Putamen (tissue), 1 donor: ENCODE measurements at places on chromosomes 5 and 9.
A peak's percentile ranks its signal among the peaks of the same experiment; 100 is the strongest.

DNA sequence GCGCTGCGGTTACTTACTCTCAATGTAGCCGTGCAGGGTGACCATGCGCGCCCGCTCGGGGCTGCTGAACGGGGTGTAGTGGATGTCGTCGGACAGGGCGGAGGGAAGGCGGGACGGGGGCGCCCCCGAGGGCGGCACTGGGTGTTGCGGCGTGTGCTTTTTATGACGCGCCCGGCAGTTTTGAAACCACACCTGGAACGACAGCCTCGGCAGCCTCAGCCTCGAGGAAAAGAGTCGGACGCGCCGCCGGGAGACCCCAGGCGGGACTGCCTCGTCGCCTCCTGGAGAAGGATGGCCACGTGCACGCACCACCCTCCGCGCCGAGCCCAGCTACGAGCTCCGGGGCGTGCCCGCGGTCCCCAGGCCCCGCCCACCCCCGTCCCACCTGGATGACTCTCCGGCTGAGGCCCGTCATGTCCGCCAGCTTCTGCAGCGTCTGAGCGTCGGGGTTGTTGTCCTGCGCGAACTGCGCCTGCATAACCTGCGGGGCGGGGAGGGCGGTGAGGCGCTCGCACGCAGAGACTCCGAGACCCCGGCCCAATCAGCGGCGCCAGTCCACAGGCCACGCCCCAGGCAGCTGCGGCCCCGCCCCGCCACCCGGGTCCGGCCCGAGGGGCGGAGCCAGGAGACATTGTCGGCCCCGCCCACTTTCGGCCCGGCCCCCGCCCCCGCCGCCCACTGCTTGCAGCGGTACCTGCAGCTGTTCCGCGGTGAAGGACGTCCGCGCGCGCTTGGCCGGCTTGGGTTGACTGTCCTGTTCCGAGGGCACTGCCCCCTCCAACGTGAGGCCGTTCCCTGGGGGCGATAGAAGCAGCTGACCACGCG, 15.0 kb downstream of the LHX6 start:
- DNase-seq: no peak

DNA sequence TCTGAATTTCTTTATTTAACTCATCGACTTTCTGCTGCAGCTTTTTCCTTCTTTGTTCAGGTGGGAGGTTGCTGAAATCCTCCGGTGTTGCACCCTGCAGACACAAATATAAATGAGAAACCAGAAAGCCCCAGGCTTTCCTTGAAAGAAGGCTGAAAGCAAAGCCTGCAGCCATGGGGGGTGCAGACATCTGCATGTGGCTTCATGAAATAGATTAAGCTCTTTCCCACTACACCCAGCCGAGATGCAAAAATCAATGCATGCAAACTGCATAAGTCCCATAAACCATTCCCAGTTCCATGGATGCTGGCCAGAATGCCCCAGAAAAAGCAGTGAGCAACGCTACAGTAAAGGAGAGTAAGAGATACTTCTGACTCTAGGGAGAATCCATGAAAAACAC, 73.6 kb downstream of the USP20 start:
- DNase-seq: no peak

GRCh38 chr9:110971234-110971633, 67.0 kb downstream of the LPAR1 start:
- DNase-seq: no peak

DNA sequence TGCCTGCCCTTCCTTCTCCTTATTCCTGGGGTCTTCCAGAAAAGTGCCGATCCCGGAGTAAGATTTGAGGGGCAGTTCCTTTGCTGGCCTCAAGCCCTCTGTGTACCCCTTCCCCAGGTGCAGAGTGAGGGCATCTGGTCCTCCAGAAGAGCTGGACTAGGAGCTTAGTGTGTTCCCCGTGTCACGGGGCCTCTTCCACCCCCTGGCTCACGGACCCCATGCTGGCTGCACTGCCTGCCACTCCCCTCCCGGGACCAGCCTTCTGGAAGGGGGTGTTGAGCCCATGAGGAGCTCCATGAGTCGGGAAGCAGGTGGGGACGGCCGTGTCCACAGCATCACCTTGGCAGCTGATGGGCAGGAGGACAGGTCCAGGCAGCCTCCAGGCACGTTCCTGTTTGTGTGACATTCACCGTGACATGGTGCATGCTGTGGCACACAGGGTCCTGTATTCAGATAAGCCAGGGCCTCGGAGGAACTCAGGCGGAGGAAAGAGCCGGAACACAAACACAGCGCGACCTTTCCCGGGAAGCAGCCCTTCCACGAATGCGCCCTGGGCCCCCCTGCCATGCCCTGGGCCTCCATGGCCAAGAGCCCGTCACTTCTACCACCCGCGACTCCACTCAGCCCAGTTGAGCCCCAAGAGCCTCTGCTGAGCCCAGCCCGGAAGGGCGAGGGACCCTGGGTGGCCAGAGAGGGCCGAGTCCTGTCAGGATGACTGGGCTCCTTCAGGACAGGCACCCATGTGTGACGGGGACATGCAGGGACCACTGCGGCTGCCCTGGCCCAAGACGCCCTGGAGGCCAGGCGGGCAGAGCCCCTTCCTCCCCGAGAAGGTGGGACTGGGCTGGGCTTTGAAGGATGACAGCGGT, 5.9 kb upstream of the LCN1 start:
- DNase-seq: no peak

DNA sequence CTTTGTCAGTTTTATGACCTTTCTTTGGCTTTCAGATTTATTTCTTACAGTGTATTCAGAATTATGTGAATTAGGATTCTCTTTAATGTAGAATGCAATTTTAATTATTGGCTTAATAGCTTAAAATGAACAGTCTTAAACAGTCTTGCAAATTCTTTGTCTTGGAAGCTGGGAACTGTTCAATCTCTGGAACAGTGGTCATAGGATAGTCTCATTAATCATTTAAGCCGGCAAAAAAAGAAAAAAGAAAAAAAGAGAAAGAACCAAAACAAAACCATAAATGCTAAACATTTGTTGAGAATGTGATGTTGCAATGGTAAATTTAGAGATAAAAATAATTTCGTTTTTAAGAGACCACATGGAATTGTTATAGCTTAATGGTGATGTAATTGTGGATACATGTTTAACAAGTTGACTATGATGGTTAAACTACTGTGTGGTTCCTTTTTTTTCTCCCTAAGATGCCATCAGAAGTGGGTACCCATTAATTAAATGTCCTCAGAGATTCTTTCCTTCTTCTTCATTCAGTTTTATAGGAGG, 61.6 kb downstream of the NNT start:
- DNase-seq: no peak

DNA sequence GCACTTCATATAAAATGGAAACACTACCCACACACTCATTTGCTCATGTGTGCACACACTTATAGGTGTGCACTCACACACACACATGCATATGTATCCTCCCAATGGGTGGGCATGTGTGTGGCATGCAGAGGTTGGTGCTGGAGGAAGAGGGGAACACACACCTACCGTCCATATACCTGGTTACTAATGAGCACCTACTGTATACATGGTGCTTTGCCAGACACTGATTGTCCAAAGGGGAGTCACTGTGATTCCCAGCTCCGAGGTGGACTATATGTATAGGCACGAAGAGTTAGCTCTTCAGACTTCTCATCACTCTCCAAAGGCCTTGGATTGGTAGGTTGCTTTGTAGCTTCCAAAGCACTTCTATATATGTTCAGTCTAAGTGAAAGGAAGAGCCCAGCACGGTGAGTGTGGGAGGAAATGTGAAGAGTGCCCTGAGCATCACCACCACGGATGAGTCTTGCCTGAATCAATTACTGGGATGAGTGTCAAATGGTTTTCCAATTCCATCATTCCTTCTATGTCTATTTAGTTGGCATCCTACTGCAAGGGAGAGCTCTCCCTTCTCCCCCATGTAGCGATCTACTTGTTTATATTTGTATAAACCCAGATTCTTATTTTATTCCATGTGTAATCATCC, 12.6 kb upstream of the ERGIC1 start:
- DNase-seq: no peak

- DNase-seq: no peak
These were observed 103.2 kb downstream of the DPYSL3 start for GRCh38 chr5:147406636-147407035.

DNA sequence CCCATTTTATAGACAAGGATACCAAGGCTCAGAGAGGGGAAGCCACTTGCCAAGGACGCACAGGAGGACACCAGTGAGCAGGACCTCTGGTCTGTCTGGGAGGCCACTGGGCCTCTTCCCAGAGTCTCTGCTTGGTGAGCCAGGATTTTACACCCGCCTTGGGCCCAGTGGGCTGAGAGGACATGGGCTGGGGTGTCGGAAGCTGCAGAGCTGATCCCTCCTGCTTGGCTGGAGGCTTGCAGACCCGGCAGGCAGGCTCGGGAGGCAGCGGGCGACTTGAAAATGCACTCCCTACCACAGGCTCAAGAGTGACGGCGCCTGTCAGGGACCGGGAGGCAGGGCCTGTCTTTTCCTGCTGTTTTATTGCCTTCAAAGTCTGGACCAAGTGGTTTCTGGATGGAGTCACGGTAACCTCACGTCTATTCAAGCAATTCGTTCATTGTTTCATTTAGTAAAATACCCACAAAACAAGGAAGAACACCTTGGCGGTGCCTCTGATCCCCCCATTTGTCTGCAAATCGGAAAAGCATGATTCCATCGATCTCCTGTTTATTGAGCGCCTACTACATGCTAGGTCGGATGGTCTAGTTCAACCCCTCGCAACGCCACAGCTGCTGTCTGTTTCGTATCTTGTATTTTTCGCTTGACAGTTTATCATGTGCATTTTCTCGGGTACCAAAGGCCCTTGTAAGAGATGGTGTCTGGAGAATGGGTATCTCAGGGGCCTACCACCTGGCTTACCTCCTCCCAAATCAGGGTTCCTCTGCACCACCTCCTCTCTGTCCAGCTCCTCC, 108.1 kb upstream of the IER5L start:
- no peak for DNase-seq

DNA sequence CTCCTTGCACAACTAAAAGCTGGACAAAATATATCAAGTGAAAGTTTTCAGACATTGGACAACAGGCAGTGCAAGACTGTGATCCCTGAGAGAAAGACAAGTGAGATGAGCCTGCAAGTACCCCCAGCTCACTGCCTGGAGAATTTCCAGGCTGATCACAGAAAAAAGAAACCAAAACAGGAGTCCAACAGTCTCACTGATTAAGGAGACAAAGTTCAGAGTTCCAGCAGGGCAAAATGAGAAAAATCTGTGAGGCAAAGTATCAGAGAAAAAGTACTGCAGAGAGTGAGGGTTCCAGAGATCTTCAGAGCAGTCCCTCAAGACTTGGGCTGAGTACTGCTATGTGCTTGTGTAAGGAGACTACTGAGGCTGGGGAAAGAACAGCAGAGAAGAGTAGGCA, 56.0 kb upstream of the PRSS3 start:
- DNase-seq: no peak

DNA sequence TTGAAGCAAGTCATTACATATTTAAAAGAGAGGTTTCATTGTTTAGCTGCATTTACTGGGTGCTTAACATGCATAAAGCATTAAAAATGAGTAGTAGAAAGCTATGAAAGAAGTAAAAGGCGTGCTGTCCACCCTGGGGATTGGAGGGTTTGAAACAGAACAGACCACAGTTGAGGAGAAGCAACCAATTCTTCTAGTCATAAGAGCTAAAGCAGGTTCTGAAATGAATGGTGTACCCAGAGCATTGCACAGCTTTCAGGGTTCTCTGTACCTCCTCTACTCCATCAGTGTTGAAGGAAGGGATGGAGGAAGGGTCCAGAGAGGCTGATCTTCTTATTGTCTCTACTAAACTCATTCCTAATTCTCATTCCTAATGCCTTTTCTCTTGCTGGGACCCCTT, 68.9 kb downstream of the SH3RF2 start:
- no peak for DNase-seq

GRCh38 chr9:122827761-122828093, 661 bp downstream of the PDCL start:
- DNase-seq: no peak

GRCh38 chr9:131627326-131627647, 82.0 kb downstream of the PRRT1B start:
- DNase-seq: no peak

GRCh38 chr5:8865266-8865665, 680.6 kb downstream of the SEMA5A start:
- no peak for DNase-seq

DNA sequence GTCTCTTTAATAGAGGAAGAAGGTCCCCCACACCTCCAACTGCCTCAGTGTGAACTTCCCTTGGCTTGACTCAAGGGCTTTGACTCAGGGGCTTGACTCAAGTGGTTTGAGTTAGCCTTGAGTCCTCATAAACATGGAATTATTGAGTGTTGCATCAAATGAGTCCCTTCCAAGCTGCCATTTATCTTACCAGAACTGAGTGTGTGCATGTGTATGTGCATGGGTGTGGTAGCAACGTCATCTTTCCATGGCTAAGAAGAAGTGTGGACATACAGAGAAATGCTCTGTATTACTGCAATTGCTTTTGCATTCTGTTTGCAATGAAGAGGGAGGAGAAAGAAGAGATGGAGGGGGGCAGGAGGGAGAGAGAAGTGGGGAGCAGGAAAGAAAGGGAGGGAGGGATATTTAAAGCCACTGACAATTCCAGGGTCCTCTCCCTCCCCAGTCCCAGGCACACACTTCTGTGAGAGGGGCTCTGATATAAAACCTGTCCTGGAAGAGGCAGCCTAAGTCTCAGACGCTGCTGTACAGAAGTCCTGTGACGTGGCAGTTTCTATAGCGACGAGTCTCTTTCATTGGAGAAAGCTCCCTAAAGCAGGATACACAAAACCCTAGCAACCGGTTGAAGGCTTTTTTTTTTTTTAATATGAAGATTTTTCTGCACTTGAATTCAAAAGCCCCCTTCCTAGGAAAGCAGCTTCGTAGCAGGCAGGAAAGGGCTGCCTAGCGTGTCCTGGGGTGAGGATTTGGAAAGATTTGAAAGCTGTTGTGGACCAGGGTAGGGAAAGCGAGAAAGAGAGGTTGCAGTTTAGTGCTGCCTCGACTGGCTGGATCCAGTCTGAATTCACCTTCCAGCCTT, 93.3 kb upstream of the MAP1B start:
- DNase-seq: peak; percentile 63

DNA sequence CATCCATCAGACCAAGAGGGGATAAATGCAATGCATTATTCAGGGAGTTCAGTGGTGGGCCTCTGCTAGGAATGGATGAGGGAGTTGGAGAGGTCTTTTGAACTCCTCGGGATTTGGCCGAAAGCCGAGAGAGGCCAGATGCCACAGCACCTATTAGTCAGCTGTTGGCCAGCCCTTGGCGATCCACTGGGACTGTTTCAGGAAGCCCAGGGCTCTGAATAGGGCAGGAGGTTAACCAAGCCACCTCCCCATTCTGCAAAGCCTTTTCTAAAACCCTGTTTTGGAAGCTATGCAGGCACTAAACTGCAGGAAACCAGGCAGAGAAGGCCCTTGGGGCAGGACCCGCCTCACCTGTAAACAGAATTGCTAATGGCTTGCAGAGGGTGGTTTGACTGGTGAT, 37.8 kb downstream of the ASTN2 start:
- DNase-seq: no peak

- no peak for DNase-seq
These were observed 11.2 kb downstream of the ADAMTSL2 start for GRCh38 chr9:133545494-133546286.
